ENCODE measurements at places on chromosomes 5 and 9.

DNA sequence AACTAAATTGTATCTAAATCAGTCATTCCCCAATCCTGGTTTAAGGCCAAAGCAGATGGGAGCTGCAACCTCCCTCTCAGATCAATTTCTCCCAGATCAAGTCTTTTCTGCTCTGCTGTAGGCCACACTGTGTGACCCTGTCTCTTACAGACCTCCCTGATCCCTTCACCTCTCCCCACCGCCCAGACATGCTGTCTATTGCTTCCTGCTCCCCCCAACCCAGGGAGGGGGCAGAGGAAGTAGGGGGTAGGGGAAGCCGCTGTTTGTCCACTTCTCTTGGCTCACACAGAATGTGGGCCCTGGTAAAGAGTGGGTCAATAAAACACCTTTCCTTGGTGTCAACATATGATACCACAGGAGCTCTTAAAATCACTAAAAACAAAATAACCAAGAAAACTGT, 226.3 kb downstream of the ENC1 start:
- no peak for DNase-seq

DNA sequence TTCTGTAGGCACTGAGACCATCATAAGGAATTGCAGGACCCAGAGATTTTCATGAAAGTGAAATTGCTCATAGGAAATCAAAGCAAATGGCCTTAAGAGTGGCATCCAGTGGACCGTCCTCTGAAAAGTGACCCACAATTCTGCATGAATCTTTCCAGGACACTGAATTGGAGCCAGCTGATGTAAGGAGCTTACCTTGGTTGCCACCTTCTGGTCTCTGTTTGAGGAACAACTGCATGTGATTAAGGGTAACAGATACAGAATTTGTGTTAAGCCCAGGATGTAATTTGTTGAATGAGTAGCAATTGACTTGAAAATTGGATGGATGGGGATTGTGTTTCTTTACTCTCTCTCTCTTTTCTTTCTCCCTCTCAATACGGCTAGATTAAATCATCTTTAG, 49.9 kb upstream of the GAS1 start:
- no peak for DNase-seq

GRCh38 chr9:136748666-136749611, 614 bp upstream of the LCN6 start:
- no peak for DNase-seq

DNA sequence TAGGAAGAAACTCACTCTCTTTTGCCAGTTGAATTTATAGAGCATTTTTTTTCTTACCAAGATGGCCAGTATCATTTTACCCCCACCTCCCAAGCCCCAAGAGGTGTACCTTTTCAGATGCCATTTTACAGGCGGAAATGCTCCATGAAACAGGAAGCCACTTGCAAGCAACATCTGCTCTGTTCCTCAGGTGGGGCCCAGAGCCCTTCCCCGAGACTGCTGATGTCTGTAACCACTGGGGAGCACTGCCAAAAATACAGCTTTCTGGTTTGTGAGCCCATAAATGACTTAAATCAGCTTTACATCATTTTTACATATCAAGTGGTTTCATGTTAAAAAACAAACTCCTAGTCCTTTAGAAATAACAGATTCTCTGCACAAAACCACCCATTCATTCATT, 42.9 kb upstream of the GARNL3 start:
- DNase-seq, result no peak

- DNase-seq, result no peak
Measured at GRCh38 chr9:25702536-25702935, 24.3 kb upstream of the TUSC1 start.

DNA sequence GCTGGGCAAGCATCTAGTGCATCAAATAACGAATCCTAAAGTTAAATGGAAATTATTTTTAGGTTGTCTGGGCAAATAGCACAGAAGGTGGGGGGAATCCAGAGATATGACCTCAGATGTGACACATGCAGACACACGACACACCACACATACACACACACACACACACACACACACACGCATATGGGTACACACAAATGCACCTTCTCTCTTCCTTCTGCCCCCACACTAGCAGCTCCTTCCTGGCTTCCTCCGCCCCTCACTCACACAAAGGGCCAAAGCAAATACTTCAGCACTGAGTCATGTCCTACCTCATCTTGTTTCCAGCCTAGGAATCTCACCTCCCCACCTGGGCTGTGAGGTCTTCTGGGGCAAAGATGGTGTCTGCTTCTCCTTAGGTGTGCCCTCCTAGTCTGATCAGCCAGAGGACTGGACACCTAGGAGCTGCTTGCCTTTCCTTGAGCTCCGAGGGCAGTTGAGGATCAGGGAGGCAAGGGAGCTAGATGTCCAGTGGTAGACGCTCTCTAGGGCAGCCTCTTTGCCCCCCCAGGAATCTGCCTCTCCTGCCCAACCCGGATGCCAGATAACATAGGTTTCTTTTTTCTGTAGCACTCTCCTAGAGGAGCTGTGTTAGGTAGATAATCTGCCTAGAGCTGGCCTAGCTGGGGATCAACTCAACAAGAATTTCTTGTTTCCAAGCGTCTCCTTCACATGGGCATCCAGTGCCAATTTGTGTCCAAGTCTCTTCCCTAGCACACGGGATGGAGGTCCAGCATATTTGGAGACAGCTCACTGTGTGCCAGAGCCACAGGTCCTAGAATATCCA, 14.3 kb upstream of the JADE2 start:
- no peak for DNase-seq

DNA sequence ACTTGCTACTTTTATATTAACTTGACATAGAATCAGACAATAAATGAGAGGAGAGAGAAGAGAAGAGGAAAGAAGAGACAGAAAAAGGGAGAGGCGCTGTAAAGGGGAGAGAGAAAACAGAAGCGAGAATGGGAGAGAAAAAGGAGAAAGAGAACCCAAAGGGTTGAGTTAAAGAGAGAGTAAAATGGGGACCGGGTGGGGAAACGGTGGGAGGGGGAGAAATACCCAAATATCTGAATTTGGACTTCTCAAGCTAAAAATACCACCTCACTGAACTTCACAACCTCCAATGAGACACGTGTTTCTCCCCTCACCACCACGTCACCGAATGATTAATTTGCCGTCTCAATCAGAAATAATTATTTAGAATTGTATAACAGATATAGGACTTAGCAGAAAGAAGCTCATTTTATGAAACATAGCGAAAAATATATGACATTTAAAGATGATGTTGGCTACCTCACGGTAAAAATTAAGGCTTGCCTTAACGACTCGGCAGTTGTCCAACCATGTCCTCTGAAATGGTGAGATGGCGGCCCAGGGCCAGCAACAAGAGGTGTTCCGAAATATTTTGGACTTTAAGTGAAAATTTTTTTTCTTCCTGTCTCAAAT, 204.1 kb downstream of the MEF2C start:
- DNase-seq, result no peak

- DNase-seq, result no peak
Measured at GRCh38 chr9:22332202-22332601, 114.4 kb upstream of the DMRTA1 start.

- no peak for DNase-seq
Measured at GRCh38 chr5:50751064-50751657, 84.7 kb downstream of the PARP8 start.

- DNase-seq, result no peak
Measured at GRCh38 chr5:175572886-175573285, 85.0 kb upstream of the HRH2 start.

DNA sequence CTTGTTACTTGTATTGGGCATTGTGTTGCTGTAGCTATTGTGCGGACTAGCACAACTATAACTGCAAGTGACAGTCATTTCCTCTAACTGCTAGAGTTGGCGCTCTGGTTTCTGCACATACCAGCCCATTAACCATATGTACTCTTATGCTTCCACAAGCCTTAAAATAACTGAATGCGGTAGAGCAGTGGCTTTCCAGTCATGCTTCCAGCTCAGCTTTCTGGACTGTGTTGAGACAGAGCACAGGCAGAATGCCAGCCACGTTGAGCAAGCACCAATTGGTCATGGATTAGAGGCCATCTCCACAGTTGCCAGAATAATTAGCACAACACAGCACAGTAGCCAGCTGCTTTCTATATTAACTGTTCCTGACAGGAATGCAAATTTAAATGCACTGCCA, 12.2 kb downstream of the INVS start:
- DNase-seq, result no peak

GRCh38 chr9:4167079-4167671, 132.7 kb downstream of the GLIS3 start:
- DNase-seq, result no peak

DNA sequence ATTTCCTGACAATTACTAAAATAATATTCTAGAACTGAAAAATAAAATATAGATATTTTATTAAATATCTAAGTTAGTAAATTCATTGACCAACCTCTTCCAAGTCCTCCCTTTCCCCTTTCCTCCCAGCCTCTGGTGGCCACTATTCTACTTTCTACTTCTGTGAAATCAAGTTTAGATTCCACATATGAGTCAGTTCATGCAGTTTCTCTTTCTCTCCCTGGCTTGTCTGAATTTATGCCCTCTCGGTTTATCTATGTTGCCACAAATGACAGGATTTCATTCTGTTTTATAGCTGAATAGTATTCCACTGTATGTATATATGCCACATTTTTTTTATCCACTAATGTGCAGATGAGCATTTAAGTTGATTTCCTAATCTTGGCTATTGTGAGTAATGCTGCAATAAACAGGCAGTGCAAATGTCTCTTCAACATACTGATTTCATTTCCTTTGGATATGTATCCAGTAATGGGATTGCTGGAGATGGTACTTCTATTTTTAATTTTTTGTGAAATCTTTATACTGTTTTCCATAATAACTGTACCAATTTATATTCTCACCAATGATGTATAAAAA, 52.3 kb downstream of the WDR36 start:
- no peak for DNase-seq

GRCh38 chr9:87425202-87425601, 72.5 kb upstream of the DAPK1 start:
- DNase-seq, result no peak

- no peak for DNase-seq
Measured at GRCh38 chr9:34589636-34590380, at the start of gene CNTFR. TSS of gene CNTFR (minus strand) at chr9:34589724. CDS start at chr9:34568981, 20,743 bp downstream.

DNA sequence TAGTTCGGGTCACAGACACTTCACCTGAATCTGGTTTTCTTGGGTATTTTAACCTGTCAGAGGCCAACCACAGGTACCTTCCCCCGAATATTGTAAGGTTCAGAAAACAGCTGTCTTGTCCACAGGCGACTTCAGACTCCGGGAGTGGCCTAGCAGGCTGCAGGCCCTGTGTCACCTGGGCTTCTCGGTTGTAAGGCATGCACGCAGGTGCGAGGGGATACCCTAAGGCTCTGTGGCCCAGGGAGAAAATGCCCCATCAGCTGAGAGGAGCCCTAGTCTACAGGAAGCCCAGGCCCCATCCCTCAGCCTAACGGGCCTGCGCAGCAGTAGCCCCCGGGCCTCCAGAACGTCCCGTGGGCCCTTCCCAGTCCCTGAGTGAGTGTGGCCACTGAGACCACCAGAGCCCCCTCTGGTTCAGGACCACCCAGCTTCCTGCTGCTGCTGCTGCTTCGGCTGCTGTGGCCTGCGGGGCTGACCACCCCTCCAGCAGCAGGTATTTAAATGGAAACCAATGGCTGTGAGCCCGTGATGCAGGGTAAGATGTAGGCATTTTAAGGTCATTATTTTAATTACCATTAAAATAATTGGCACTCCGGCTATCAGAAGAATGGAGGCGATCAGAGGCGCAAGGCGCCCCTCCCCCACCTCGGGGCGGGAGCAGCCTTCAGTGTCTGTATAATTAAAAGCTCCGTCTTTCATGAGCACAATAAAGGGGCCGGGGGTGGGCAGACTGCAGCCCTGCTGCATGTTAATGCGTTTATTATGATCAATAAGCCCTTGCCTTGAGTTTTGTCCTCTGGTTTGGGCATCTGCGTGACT, 65.4 kb downstream of the PSMB7 start:
- no peak for DNase-seq

- no peak for DNase-seq
Measured at GRCh38 chr9:124220946-124221451, 36.8 kb upstream of the NEK6 start.

DNA sequence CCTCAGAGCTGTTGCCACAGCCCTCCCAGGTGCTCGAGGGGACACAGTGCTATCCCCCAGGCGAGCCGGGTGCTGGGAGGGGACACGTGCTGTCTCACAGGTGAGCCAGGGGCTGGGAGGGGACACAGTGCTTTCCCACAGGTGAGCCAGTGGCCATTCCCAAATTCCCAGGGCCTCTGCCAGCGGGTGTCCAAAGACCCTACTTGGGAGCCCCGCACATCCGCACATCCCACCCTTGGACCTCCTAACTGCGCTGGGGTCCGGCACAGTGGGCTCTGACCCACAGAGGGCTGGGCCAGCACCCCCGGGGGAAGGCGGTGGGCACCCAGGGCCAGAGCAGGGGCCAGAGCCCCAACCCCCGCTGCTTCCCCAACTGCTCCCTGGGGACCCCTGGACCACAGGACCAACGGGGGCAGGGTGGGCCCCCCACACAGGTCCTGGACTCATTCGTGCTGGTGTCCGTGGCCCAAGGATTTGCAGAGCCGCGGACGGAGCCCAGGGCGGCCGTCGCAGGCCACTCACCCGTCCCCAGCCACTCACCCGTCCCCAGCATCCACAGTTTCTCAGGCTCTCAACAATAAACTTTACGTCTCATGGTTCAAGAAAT, 17.9 kb downstream of the EXD3 start:
- no peak for DNase-seq

- DNase-seq, result no peak
Measured at GRCh38 chr9:77820293-77820954, 172.3 kb upstream of the GNA14 start.

- no peak for DNase-seq
Measured at GRCh38 chr5:74670396-74671038, 14.5 kb upstream of the HEXB start.

DNA sequence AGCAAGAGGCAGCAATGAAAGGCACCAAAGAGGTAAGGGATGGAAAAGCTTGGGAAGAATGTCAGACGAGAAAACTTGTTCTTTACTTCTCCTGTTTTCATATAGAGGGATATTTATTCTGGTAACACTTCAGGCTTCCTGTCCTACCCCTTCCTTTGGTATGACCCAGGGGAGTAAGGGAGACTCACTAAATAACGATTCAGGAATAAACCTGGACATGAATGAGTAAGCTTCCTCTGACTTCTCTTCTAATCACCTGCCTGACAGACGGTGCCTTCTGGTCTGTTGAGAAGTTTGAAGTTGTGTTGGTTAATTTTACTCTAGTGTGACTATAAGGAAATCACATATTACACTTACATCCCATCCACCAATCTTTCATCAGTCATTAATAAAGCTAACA, 461.2 kb downstream of the CDH12 start:
- DNase-seq, result no peak
